ENCODE measurements at places on chromosomes 1 and 21. TPM values are rescaled to one million over a fixed set of nuclear protein-coding genes. Genes with fewer than 3 reads are reported as not detected.

NUDT17 gene
- total RNA-seq = 2.9 TPM

IL20 gene
- not detected for total RNA-seq

LRRIQ3 gene
- total RNA-seq = 0.71 TPM

TNFRSF14 gene
- 53.7 TPM for total RNA-seq

VHLL gene
- not detected for total RNA-seq

COL8A2 gene
- total RNA-seq = 3.3 TPM

KIF21B gene
- total RNA-seq = 2.8 TPM

ST6GALNAC3 gene
- 25.8 TPM for total RNA-seq

TSNAX gene
- total RNA-seq = 36.6 TPM

REN gene
- total RNA-seq = 1.3 TPM

C21orf91 gene
- 12.6 TPM for total RNA-seq

HHAT gene
- total RNA-seq = 2.5 TPM

AGL gene
- 17.5 TPM for total RNA-seq

USH2A gene
- not detected for total RNA-seq

TCHHL1 gene
- 0.42 TPM for total RNA-seq

GPR37L1 gene
- total RNA-seq = not detected

AMY1B gene
- total RNA-seq = not detected

SPRR1A gene
- not detected for total RNA-seq

RHD gene
- total RNA-seq = not detected

KRTAP6-1 gene
- total RNA-seq = not detected

CTXND2 gene
- not detected for total RNA-seq

MMP23B gene
- 17.2 TPM for total RNA-seq

ATP6V1G3 gene
- total RNA-seq = not detected

ZBTB8A gene
- total RNA-seq = 6.8 TPM

RGS13 gene
- total RNA-seq = 1.0 TPM

IFI16 gene
- total RNA-seq = 128 TPM

KCNJ9 gene
- not detected for total RNA-seq

LHX8 gene
- not detected for total RNA-seq

FCGR2B gene
- total RNA-seq = 43.4 TPM

GJA4 gene
- total RNA-seq = 26.4 TPM

CLDN17 gene
- not detected for total RNA-seq

ICOSLG gene
- total RNA-seq = 6.0 TPM

FCRL4 gene
- not detected for total RNA-seq

ERICH3 gene
- not detected for total RNA-seq
